Pulmonary artery endothelial cell (primary cell): ENCODE measurements at places on chromosomes 6 and 20. TPM values are rescaled to one million over a fixed set of nuclear protein-coding genes. Genes with fewer than 3 reads are reported as not detected.

Gene IRF4
- 0.07 TPM in 1 of 2 replicates, not detected in the other for total RNA-seq

Gene ABHD16B
- not detected in 2 replicates for total RNA-seq

DNA sequence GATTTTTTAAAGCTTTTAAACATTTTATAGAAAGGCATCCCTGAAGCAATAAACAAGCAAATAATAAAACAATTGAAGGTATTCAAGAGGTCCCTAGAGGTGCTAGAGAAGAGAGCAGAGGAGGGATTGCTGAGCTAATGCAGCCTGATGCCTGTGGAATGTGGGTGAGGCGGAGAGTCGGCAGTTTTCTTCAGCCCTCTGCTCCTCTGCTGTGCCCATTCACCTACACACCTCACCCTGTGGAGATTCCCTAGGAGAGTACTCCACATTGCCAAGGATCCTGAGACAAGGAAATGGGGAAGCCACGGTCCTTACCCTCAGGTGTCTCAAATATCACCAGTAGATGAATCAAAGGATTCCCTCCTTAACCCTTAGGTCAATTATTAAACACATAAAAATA, 199.8 kb upstream of the POU3F2 start:
- DNase-seq: no peak

- no peak for DNase-seq
These were observed 71.9 kb upstream of the CNR1 start for GRCh38 chr6:88238065-88238464.

DNA sequence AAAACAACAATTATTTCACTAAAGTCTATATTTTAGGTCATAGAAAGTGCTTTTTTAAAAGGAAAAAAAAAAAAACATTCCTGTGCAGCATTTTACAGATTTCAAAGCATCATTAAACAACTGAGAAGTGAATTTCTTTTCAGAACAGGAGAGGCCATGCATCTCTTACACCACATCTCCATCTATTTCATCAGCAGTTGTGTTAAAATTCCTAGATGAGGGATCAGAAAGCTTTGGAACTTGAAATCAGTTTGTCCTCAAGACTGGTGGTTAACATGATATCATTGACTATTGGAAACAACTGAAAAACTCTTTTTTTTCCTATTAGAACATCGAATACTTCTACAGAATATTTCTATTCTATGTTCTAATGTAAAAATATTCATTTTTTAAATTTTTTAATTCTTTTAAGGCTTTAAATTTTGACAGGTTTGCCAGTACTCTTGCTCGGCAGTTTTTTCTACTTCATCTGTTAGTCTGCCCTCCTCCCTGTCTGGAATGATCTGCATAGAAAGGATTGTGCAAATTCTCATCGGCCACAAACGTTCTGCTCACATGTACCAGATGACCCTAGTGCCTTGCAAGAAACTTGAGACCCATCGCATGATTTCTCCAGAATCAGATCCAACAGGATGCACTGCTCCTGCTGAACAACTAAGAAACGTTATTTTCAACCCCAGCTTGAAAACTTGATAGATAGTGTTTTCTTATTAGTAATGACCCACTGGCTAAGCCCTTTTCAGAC, 411.0 kb upstream of the AGPAT4 start:
- no peak for DNase-seq

Gene TPBG
- 9.0 and 11.4 TPM in 2 replicates for total RNA-seq

DNA sequence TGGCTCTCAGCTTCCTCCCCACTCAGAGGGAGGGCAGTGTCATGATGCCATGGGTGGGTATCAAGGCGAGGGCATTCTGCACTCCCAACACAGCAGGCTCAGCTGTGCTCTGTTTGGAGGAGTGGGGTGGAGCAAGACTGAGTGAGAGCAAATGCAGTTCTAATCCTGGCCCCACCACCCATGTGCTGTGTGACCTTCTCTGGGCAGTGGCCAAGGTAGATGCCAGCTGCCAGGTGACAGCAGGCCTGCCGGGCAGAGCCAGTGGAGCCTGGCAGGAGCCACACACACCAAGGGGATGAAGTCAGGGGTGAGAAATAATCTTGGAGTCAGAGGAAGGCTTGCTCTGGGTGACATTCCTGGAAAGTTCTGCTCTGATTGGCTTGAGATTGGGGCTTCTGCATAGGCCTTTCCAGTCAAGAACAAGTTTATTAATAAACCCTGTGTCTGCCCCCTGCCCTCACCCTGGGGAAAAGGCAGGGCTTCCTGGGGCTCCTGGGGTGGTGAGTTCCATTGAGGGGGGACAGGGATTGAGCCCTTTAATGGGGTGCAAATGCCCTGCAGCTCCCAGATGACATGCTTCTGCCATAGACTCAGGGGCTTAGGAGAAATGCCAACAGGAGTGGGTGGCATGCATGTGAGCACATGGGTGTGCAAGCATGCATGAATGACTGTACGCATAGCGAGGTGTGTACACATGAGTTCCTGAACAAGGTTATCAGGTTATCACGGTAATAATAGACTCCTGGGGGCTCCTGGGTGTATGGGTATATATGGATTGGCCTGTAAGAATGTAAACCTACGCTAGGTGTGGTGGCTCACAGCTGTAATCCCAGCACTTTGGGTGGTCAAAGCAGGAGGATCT, 134.2 kb downstream of the MRPL14 start:
- no peak for DNase-seq

DNA sequence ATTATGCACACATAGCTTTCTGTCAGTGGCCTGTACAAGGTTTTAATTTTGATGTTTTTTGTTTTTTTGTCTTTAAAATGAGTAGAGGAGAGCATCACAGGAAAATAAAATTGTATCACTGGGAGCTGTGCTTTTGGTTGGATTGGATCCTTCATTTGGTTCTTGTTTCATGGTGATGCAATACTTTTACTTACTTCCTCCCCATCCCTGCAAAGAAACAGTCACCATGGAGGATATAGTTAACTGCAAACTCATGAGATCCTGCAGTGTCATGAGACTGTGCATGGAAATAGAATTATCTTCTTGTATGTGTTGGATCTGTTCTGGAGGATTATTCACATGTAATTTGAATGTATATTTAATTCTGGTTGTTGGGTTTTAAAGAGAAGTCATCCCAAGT, 122.3 kb downstream of the JARID2 start:
- no peak for DNase-seq

DNA sequence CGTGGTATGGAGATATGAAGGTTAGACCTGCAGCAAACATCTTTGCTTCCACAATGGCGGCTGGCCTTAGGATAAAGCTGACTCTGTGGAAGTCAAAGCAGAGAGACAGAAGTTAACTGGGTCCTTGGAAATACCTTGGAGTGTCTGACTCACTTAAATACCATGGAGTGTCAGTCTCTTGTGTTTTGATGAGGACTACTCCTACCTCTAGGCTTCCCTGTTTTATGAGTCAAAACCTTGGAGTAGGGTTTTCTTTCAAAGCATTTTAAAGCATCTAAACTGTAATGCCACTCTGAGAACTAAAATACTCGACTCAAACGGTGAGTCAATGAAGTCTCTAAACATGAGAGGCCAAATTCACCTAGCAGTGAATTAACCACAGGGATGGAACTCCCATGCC, 329.1 kb downstream of the SAMD5 start:
- no peak for DNase-seq

Gene SNTA1
- 5.1 and 9.5 TPM in 2 replicates for total RNA-seq

Gene TBC1D20
- 23.9 and 32.1 TPM in 2 replicates for total RNA-seq

GRCh38 chr6:107642095-107642860, 152.4 kb downstream of the SOBP start:
- no peak for DNase-seq
